ENCODE measurements at places on chromosomes 6 and 20. TPM values are rescaled to one million over a fixed set of nuclear protein-coding genes. Genes with fewer than 3 reads are reported as not detected.
A peak's percentile ranks its signal among the peaks of the same experiment; 100 is the strongest.

- H3K4me3 ChIP-seq, result no peak overlapping the region
- no peak for DNase-seq
- H3K27me3 ChIP-seq, result no peaks in the 10 kb centered on the region
Measured at GRCh38 chr20:47764154-47764733, 21.0 kb downstream of the SULF2 start.

Gene LAMA4
- 54.0 TPM for total RNA-seq

GRCh38 chr6:127737768-127738167 is 160.8 kb downstream of the C6orf58 start:
- no peak overlapping the region for H3K27ac ChIP-seq
- no peak for DNase-seq
- H3K4me3 ChIP-seq, result no peak overlapping the region
- no peaks in the 10 kb centered on the region for H3K4me1 ChIP-seq

Gene ZSCAN26
- 31.1 TPM for total RNA-seq

- H3K27me3 ChIP-seq, result no peaks in the 10 kb centered on the region
- DNase-seq, result peak; percentile 19
- H3K36me3 ChIP-seq, result no peaks in the 10 kb centered on the region
- no peak overlapping the region for H3K27ac ChIP-seq
Measured at GRCh38 chr20:25025091-25025861, 32.7 kb downstream of the ACSS1 start.

Gene PPP1R16B
- 10.8 TPM for total RNA-seq

GRCh38 chr6:28407401-28407800 is 7.9 kb upstream of the ZSCAN12 start:
- no peak for DNase-seq
- H3K4me3 ChIP-seq, result no peak overlapping the region
- no peak overlapping the region for H3K27ac ChIP-seq
- no peaks in the 10 kb centered on the region for H3K4me1 ChIP-seq
- no peaks in the 10 kb centered on the region for H3K36me3 ChIP-seq
- no peaks in the 10 kb centered on the region for H3K27me3 ChIP-seq

DNA sequence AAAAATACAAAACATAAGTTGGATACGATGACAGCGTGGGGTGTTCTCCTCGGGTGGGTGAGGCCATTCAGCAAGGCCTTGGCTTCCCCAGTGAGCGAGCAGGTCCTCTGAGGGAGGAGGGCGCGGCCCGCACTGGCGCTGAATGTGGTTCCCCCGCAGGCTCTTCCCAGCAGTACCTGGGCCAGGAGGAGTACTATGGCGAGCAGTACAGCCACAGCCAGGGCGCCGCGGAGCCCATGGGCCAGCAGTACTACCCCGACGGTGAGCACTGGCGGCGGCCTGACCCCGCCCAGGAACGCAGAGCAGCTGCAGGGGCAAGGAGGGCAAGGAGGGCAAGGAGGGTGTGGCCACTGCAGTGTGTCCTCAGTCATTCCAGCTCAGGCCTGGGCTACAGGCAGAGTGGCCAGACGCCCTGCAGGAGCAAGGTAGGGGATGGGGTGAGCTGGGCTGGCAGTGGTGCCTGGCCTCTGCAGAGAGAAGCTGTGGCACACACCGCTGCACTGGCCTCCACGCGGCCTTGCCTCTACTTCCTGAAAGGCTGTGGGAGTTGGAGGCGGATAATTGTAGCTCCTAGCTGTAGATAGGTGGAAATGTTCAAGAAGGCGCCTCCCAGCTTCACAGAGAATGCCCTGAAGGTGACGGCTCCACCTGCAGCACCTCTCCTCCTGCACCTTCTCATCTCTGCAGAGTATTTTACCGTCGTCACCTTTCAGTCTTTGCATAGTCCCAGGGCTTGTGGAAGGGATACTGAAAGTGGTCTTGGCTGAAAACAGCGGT is 18.7 kb upstream of the MTG2 start:
- no peaks in the 10 kb centered on the region for H3K27me3 ChIP-seq
- no peak for DNase-seq
- no peaks in the 10 kb centered on the region for H3K4me1 ChIP-seq

Gene CST2
- total RNA-seq, result not detected

GRCh38 chr20:34110025-34110744 is 1.9 kb downstream of the EIF2S2 start:
- no peaks in the 10 kb centered on the region for H3K4me1 ChIP-seq
- no peaks in the 10 kb centered on the region for H3K27me3 ChIP-seq
- H3K4me3 ChIP-seq, result peak overlapping the region; percentile 99

Gene CYP24A1
- total RNA-seq, result 6.4 TPM

DNA sequence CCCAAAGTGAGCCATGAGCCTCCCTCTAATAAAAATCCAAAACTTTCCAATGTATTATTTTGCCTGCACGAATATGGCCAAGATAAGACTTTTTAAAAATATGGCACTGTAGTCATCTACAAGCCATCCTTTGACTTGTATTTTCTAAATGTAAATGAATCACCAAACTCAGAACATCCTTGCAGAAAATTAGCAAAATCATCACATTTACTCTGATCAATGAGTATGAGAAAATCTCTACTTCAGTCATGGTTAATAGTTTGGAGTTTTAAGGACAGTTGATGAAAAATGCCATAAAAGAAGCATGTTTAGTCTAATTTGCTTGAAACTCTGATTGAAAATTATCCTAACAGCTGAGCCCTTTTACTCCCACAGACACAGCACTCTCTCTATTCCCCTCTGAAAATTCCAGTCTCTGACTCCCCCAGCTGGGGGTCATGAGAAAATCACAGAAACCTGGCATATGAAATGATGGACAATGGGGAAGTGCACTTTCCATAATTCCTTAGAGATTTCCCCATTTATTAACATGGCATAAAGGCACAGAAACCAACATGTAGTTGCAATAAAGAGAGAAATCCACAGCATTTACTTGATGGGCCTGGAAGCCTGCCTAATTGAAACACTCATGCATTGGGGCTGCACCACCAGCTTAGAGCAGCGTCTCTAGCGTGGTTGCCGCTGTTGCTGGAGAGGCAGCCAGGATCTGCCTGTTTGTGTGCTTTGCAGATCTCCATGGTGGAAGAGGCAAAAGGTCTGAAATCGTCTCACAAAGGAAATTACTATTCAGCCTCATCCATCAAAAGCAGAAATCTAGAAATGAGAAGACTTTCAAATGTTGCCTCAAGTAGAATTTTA is 214.0 kb downstream of the WDR27 start:
- H3K27me3 ChIP-seq, result no peaks in the 10 kb centered on the region
- no peak overlapping the region for H3K4me3 ChIP-seq
- H3K4me1 ChIP-seq, result no peaks in the 10 kb centered on the region
- H3K27ac ChIP-seq, result no peak overlapping the region
- H3K36me3 ChIP-seq, result no peaks in the 10 kb centered on the region

Gene PRIM2
- 9.3 TPM for total RNA-seq

Gene RSPO3
- 16.2 TPM for total RNA-seq

Gene APOM
- total RNA-seq, result 4.8 TPM

Gene TNNC2
- 2.6 TPM for total RNA-seq

- no peaks in the 10 kb centered on the region for H3K4me1 ChIP-seq
- DNase-seq, result no peak
- H3K27ac ChIP-seq, result no peak overlapping the region
- H3K27me3 ChIP-seq, result no peaks in the 10 kb centered on the region
Measured at GRCh38 chr20:396619-397431, 11.3 kb upstream of the RBCK1 start.

Gene NNAT
- 82.1 TPM for total RNA-seq

DNA sequence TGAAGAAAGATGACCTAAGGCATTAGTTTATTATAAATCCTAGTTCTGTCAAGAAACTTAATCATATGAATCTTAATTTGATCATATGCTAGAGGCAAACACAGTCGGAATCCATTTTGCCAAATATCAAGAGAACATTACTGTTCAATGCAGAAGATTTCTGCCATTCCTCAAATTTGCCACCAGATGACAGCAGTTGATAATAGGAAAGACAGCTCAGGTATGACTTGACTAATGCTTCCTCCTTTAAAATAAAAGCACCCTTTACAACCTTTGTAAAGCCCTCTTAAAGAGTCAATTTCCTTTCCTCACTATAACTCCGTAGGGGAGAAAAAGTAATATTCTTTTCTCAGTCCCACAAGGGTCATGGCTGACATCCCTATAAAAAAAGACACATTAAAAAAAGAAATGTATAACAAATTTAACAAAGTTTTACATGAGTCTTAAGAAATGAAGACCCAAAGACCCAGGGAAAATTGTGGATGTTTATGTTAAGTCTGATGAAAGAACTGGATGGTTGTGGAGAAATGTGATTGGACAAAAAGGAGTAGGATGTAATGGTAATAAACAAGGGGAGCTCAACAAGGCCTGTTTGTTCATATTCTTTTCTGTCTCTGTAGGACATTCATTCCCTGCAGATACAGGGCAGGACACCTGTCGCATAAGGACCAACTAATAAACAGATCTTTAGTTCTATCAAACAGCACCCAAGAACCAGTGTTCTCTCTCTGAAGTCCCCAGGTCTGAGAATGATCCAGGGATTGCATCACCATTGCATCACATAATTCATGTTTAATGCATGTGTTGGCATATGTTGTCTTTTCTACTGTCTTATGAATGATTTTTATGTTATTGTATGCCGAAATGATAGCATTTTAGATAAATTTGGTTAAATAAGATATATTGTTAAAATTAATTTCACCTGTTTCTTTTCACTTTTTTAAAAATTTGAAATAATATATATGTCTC is 23.0 kb upstream of the IL17A start:
- H3K36me3 ChIP-seq, result no peaks in the 10 kb centered on the region
- no peaks in the 10 kb centered on the region for H3K27me3 ChIP-seq
- no peak for DNase-seq
- no peaks in the 10 kb centered on the region for H3K4me1 ChIP-seq
- no peak overlapping the region for H3K4me3 ChIP-seq
- no peak overlapping the region for H3K27ac ChIP-seq

DNA sequence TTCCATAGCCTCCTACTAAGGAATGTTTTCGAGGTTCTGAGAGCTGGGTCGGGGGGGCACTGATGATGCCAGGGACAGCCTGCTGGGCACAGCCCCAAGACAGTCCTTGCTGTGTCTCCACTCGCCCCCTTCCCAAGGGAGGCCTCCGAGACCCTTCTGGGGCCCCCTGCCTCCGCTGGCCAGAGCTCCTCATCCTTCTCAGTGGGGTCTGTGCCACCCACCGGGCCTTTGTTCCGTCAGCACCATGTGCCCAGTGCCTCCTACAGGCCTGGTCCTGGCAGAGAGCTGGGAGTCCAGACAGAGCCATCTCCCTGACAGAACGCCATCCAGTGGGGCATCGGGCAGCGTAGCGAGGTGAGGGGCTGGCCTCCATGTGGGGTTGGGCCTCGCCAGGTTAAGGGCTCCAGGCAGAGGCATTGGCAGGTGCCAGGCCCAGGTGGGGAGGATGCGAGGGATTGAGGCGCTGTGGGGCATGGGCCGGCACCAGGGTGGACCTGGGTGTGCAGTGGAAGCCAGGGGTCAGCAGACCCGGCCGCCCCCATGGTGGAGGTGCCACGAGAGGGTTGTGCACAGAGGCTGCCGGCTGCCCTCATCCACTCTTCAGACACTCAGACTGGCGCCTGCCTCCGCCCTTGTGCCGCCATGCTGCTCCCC is 13.3 kb downstream of the RBM38 start:
- no peaks in the 10 kb centered on the region for H3K4me1 ChIP-seq
- H3K27ac ChIP-seq, result no peak overlapping the region
- H3K27me3 ChIP-seq, result no peaks in the 10 kb centered on the region
- no peak for DNase-seq
- no peak overlapping the region for H3K4me3 ChIP-seq
- no peaks in the 10 kb centered on the region for H3K36me3 ChIP-seq

Gene BPIFB4
- total RNA-seq, result not detected

Gene BHLHE23
- total RNA-seq, result not detected

DNA sequence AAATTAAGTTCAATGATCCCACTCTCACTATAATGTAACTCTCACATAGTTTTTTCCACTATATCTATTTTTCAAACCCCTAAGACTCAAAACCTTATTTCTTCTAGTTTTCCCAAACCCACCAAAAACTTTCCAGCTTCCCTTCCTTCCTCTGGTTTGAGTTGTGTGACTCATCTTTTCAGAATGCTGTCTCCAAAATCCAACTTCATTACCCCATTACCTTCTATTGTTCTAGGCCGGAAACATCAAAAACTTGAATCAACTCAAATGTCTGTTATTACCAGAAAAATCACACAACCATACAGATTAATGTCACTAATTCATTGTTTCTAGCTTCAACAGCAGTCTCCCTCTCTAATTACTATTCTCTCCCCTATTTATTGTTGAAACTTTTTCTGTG is 1090.3 kb downstream of the HACE1 start:
- no peak for DNase-seq
- H3K4me3 ChIP-seq, result no peak overlapping the region
- no peaks in the 10 kb centered on the region for H3K27me3 ChIP-seq
- no peaks in the 10 kb centered on the region for H3K36me3 ChIP-seq

DNA sequence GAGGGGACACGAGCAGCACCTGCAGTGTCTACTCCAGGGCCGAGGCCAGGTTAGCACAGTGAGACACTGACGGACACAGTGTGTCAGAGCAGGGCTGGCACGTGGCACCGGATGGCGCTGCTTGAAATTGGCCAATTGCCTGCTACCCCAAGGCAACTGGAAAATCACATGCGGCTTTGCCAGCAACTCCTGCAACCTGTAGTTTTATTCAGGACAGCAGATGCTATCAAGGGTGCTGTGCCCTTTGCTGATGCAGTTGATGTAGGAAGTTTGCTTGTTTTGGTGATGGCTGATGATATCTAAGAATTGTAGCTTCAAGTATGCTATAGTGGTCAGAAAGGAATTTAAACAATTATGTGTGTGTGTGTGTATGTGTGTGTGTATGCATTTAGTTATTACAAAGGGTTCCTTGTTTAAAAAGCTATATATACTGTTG is 25.9 kb downstream of the RIN2 start:
- peak overlapping the region; percentile 50 for H3K27ac ChIP-seq
- H3K4me1 ChIP-seq, result peaks cover 9% of the 10 kb centered on the region
- H3K4me3 ChIP-seq, result no peak overlapping the region
- DNase-seq, result peak; percentile 89
- no peaks in the 10 kb centered on the region for H3K36me3 ChIP-seq
- no peaks in the 10 kb centered on the region for H3K27me3 ChIP-seq

Gene IL20RA
- 1.6 TPM for total RNA-seq

DNA sequence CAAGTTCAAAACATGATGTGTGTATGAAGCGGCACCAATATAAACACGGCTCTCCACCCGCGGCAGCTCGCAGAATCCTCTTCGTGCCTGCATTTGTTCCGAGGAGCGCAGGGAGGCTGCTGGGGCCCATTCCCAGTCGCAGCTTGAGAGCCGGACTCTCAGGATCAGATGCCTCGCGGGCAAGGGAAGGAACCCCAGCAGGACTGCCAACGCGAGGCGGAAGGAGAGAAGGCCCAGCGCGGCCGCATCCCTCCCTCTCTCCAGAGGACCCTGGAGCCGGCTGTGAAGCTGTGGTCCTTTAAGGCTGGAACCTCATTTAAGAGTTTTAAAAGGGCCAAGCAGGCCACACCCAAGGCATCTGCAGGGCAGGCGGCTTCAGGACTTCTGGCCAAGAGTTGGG is 44.2 kb upstream of the ZBP1 start:
- H3K36me3 ChIP-seq, result no peaks in the 10 kb centered on the region
- H3K27me3 ChIP-seq, result no peaks in the 10 kb centered on the region
- H3K27ac ChIP-seq, result no peak overlapping the region
- H3K4me3 ChIP-seq, result no peak overlapping the region
- DNase-seq, result no peak

All from breast epithelium (tissue), 4 donors.